Uterine smooth muscle cell (primary cell): ENCODE measurements at places on chromosomes 1 and 21. TPM values are rescaled to one million over a fixed set of nuclear protein-coding genes. Genes with fewer than 3 reads are reported as not detected.

The MRPS6 gene
- total RNA-seq, result 20.0 and 40.6 TPM in 2 replicates

The WNT9A gene
- 0.62 and 0.77 TPM in 2 replicates for total RNA-seq

The GJA8 gene
- not detected in 2 replicates for total RNA-seq

The GBP5 gene
- not detected in 2 replicates for total RNA-seq

The IPO9 gene
- total RNA-seq, result 21.6 and 25.7 TPM in 2 replicates

The URB1 gene
- 27.3 and 30.2 TPM in 2 replicates for total RNA-seq

The NPHS2 gene
- total RNA-seq, result not detected in 2 replicates

The SPAG17 gene
- total RNA-seq, result 0.22 TPM in 1 of 2 replicates, not detected in the other

The CC2D1B gene
- total RNA-seq, result 38.1 and 39.9 TPM in 2 replicates

The OBSCN gene
- total RNA-seq, result 10.7 and 31.2 TPM in 2 replicates

The KIF21B gene
- 0.37 and 0.44 TPM in 2 replicates for total RNA-seq

The GIPC2 gene
- 0.11 and 0.12 TPM in 2 replicates for total RNA-seq

The NHLH1 gene
- not detected in 2 replicates for total RNA-seq

The MRAP gene
- not detected in 2 replicates for total RNA-seq

The MEX3A gene
- 0.89 and 1.7 TPM in 2 replicates for total RNA-seq

The SLC9C2 gene
- total RNA-seq, result not detected in 2 replicates

The LAD1 gene
- not detected in 2 replicates for total RNA-seq

The ANGEL2 gene
- total RNA-seq, result 56.0 and 56.7 TPM in 2 replicates

The LMX1A gene
- not detected in 2 replicates for total RNA-seq

The PTGS2 gene
- 9.2 and 12.8 TPM in 2 replicates for total RNA-seq

The RAP1GAP gene
- 0.44 and 1.2 TPM in 2 replicates for total RNA-seq

The OLFML3 gene
- total RNA-seq, result 187 and 300 TPM in 2 replicates

The PTP4A2 gene
- 366 and 386 TPM in 2 replicates for total RNA-seq

The SRGAP2C gene
- 21.7 and 33.4 TPM in 2 replicates for total RNA-seq

The GPR52 gene
- 0.89 and 1.1 TPM in 2 replicates for total RNA-seq

The PLCH2 gene
- 0.11 and 0.12 TPM in 2 replicates for total RNA-seq

The TLCD4 gene
- total RNA-seq, result 0.75 and 0.77 TPM in 2 replicates

The CACNA1E gene
- not detected in 2 replicates for total RNA-seq
